ENCODE measurements at places on chromosomes 2 and 18. TPM values are rescaled to one million over a fixed set of nuclear protein-coding genes. Genes with fewer than 3 reads are reported as not detected.

Gene GPR45
- total RNA-seq: not detected

Gene TRMT61B
- total RNA-seq: 19.3 TPM

Gene PIEZO2
- total RNA-seq: 51.0 TPM

Gene ALPG
- total RNA-seq: not detected

Gene TMEM198
- 0.99 TPM for total RNA-seq

Gene PJVK
- 5.9 TPM for total RNA-seq

Gene CD207
- total RNA-seq: 5.3 TPM

Gene KRTCAP3
- 2.5 TPM for total RNA-seq

Gene PRADC1
- 9.0 TPM for total RNA-seq

Gene ASAP2
- total RNA-seq: 19.0 TPM

Gene MYO7B
- 0.49 TPM for total RNA-seq

Gene NOSTRIN
- 9.4 TPM for total RNA-seq

Gene ACTG2
- total RNA-seq: 5.1 TPM

Gene AGXT
- 0.10 TPM for total RNA-seq

Gene HRH4
- 0.30 TPM for total RNA-seq

Gene UPP2
- total RNA-seq: not detected

Gene ABCG8
- under 0.01 TPM for total RNA-seq

Gene LINC00305
- not detected for total RNA-seq

Gene ANKRD29
- total RNA-seq: 6.1 TPM

Gene AOX1
- 2.6 TPM for total RNA-seq
